ENCODE measurements at places on chromosomes 2 and 18.

GRCh38 chr2:229050133-229050532 is 221.0 kb downstream of the PID1 start:
- DNase-seq = no peak

DNA sequence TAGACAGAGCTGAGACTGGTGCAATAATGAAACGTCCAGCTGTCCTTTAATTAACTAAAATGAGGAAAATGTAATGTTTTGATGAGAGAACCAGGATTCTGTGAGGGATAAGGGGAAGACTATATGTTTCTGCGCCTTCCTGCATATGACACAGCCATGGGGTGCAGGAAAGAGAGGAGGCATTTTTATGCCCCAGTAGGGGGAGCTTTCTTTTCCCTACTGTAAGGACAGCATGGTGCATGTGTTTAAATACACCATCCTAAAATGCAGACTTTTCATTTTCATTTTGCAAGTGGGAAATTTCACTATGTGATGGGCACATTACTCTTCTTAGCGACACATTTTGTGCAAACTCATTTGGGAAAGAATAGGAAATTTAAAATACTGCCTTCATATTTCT is 446.1 kb downstream of the ARHGAP15 start:
- DNase-seq = peak; percentile 7

DNA sequence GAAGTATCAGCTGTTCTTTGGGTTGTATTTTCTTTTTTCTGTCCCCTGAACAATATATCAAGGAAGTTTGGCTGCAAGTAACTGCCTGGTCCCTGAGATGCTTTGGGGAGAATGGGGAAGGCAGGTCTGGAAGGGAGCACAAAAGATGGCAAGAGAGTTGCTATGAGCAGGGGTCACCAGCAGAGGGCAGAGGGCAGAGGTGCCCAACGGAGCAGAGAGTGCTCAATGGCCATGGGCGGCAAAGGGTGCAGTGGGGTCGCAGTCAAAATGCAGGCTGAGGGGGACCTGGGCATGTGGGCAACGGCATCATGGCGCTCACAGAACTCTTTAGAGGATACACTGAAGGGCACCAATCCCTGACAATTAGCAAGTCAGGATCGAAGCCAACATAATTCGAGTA is 107.7 kb upstream of the ATP8B1 start:
- DNase-seq = peak; percentile 34

GRCh38 chr18:77223653-77224052 is 26.0 kb upstream of the GALR1 start:
- DNase-seq = no peak

GRCh38 chr18:58975296-58975695 is 110.6 kb downstream of the ZNF532 start:
- DNase-seq = no peak

- no peak for DNase-seq
Observed at GRCh38 chr2:160730296-160730995, 236.8 kb upstream of the RBMS1 start.

- no peak for DNase-seq
Observed at GRCh38 chr2:98016908-98017670, 21.3 kb upstream of the TMEM131 start.

GRCh38 chr2:19744456-19745199 is 157.2 kb downstream of the TTC32 start:
- DNase-seq = no peak

- DNase-seq = peak; percentile 41
Observed at GRCh38 chr18:22813648-22814328, 119.3 kb upstream of the RBBP8 start.

GRCh38 chr18:69567813-69568488 is 167.3 kb downstream of the DOK6 start:
- DNase-seq = no peak

DNA sequence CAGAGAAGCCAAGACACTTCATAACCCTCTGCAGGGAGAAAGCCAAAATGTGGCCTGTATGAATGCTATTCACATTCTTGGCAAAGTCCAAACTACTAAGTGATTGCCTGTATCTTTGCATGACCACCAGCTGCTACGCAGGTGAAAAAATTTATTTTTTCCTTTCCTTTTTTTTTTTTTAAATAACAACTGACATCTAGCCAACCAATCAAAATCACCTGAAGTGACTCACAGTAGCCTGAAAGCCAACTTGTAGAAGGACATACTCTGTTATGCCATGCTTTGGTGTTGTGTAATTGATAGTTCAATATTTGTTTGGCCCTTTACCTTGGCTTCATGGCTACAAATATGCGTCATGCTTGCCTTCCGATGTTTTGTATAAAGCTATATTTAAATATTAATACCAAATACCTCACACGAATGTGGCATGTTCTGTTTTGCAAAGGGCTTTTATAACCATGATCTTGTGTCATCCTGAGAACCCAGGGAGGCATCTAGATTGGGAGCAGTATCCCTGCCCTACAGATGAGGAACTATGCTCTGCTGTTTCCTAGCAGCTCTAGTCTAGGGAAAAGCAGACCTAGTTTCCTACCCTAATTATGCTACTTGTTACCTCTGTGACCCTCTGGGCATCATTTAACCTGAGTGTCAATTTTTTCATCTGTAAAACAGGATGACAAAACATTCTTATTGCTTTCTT is 102.1 kb downstream of the MYOM1 start:
- no peak for DNase-seq

DNA sequence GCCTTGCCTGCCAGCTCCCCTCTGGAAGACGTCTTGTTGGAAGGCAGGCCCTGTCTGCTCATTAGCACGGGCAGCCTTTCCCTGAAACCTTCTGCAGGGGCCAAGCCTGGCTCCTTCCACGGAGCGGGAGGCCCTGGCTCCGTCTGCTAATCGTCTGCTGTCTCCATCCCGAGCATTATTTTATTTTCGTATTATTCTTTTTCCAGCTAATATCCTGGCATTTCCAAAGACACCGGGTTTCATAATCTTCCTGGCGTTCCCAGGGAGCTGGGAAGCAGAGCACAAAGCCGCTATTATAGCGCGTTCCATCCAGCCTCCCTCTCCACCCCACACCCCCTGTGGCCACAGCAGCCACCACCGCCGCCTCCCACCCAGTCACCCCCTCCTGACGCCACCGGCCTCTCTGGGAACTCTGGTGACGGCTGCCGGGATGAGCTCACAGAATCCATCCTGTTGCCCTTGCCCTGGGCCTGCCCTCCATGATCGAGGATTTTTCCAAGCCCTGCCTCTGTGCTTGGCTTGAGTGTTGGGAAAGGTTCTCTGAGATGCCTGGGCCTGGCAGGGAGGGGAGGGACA is 125.5 kb downstream of the DYSF start:
- no peak for DNase-seq

DNA sequence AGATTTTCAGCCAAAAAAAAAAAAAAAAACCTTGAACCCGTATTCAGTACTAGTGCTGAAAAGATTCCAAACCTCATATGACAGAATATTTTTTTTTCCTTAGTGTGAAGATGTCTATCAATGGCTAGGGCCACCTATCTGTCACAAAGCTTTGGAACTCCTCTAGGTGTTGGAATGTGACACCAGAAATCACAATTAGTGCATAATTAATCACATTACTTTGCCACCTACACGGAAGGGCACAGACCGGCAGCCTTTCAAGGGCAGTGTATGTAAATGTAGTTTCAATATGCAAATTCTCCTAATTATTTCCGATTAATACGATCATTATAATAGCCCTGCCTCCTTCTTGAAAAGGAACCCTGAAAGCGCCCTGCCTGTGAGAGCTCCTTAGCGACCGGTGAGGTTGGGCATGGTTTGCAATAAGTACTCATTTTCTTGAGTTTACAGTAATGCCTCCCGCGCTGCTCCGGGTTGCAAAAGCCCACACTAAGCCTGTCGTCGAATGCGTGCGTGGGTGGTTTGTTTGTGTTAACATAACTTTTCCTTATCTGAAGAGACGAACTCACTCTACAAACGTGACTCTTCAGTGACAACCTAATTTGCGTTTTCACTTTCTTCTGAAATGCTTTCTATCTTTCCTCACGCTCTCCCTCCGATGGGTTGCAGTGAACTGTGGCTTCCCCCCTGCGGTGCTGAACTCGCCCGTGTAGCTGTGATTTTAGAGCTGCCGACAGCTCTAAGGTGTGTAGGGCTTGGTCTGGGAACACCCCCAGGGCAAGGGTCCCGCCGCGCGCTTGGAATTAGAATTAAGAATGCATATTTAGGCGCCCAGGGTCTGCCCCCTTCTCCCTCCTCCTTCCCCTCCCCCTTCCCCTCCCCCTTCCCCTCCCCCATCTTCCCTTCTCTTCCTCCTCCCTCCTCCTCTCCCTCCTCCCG is 765 bp upstream of the ID2 start:
- DNase-seq = peak; percentile 64

- no peak for DNase-seq
Observed at GRCh38 chr2:38875227-38875575, 533 bp downstream of the DHX57 start.

DNA sequence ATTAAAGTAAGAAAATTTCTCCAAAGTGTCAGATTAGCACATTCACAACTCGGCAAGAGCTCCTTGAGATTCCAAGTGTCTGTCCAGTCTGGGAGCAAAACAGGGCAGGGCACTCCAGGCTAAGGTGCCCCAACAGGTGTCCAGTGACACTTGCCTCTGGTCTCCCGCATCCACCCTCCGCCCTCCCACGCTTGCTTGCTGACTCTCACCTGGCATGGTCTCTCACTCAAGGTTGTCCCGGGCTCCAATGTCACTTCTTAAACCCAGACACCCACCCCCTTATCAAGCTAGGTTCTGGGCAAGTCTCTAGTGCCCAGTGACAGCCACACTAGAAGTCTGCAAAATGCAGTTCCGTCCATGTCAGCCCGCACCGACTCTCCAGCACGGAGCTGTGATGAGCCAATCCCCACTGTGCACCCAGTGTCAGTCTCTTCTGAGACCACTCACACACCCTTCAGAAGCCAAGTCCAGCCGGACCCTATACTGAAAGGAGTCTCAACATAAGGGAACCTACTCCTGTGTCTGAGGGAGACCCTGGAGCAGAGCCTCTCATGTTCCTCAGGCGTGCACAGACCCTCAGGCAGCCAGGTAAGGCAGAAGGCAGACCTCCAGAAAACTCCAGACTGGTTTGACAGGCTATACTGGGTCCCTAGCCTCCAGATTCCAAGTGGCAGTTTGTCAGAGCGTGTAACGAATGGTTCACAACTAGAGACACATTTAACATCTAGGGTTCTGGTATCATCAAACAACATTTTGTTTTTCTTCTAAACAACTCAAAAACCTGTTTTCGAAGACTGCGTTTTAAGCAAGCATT is 45.6 kb downstream of the HDLBP start:
- DNase-seq = no peak

GRCh38 chr2:141557329-141558095 is 573.3 kb downstream of the LRP1B start:
- peak; percentile 25 for DNase-seq

GRCh38 chr2:196289000-196289399 is 117.6 kb upstream of the STK17B start:
- no peak for DNase-seq

DNA sequence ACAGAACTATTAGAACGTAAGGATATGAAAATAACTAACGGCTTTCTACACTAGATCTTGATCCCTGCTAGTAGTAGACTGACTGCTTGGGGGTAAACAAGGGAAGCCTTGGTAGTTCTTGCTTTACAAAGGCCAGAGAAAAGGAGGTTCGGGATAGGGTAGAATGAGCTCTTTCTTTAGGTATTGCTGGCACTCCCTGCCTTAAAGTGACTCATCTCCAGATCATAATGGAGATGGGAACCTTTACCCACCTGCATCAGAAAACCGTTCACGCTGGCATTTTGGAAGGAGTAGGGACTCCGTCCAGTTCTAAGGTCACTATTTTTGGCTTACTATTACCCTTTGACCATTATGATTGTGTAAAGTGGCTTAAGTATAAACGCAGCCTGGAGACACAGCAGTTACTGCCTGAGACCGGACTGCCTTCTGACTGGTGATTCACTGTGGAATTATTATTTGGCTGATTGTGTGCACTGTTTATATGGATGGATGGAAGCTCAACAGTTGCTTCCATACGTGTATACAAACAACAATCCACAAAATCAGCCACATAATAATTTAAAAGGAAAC is 482.5 kb downstream of the STK39 start:
- no peak for DNase-seq

- DNase-seq = peak; percentile 64
Observed at GRCh38 chr2:240896871-240897692, 1.1 kb upstream of the MAB21L4 start.

DNA sequence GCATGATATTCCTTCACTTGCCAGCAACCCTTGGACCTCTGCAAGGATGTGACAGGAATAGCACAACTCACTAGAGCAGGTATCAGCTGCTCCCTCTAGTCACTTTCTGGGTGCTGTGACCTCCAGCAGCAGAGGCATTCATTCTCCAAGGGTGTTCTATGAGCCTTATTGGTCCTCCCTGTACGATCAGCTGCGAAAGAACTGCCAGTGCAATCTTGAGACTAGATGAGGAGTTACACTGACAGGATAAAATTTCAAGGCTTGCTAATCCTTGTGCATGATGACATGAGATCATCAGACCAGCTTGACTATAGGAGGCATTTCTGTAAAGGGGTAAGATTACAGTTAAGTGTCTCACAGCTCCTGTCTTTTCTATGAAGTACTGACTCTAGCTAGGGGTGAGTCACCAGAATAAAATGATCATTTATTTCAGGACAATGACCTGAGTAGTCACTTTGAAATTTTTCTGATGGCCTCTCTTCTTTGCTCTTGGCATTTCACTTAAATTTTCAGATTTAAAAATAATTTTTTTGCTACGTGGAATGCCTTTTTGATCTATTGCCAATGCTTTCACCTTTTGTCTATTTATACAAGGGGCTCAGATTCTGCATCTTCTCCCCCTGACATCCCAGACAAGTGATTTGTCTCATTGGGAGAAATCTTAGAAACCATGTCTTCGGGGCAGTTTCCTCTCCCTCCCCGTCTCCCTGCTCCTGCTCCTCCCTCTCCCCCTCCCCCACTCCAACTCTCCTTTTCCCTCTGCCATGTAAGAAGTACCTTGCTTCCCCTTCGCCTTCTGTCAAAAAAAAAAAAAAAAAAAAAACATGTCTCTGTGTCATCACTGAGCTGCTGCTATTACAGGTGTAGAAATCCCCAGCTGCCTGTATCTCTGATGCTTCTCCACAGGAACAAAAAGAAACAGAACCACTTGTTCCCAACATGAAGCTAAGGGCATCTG is 49.2 kb upstream of the FRZB start:
- DNase-seq = no peak

- DNase-seq = no peak
Observed at GRCh38 chr2:84288293-84288692, 170.8 kb downstream of the SUCLG1 start.

DNA sequence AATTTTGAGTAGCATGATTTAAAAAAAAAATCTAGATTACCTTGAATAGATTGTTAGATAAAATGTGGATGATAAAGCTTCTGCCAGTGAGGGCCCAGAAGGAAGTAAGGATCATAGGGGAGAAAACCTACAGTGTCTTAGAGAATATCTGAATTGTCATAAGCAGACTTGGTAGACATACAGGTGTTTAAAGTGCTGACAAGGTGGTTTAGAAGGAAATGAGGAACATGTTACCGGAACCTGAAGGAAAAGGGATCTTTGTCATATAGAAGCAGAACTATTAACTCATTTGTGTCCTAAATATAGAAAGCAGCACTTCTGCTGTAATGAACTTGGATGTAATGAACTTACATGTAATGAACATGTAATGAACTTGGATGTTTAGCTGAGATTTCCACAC is 94.9 kb upstream of the TTC27 start:
- DNase-seq = no peak

- DNase-seq = no peak
Observed at GRCh38 chr2:64982311-64982857, 6.8 kb upstream of the SLC1A4 start.

GRCh38 chr2:241126201-241126611 is 23.1 kb downstream of the PASK start:
- DNase-seq = no peak

GRCh38 chr2:9877026-9877425 is 33.8 kb downstream of the TAF1B start:
- DNase-seq = no peak

- no peak for DNase-seq
Observed at GRCh38 chr2:16633621-16634430, 31.8 kb downstream of the CYRIA start.
